Chondrocyte (in vitro differentiated cells): ENCODE measurements at places on chromosomes 1 and 21. TPM values are rescaled to one million over a fixed set of nuclear protein-coding genes. Genes with fewer than 3 reads are reported as not detected.
A peak's percentile ranks its signal among the peaks of the same experiment; 100 is the strongest.

PCSK9 gene
- total RNA-seq: 0.41 to 0.60 TPM (median 0.53 TPM) in 3 replicates

SPRR2F gene
- not detected in 3 replicates for total RNA-seq

NUCKS1 gene
- 189 to 223 TPM (median 203 TPM) in 3 replicates for total RNA-seq

LENEP gene
- total RNA-seq: 0.72 to 0.85 TPM in 2 of 3 replicates, not detected in the other

NFASC gene
- 0.20 to 0.28 TPM in 2 of 3 replicates, not detected in the other for total RNA-seq

NBPF6 gene
- total RNA-seq: not detected in 3 replicates

RNF220 gene
- total RNA-seq: 58.4 to 59.3 TPM (median 58.8 TPM) in 3 replicates

DNA sequence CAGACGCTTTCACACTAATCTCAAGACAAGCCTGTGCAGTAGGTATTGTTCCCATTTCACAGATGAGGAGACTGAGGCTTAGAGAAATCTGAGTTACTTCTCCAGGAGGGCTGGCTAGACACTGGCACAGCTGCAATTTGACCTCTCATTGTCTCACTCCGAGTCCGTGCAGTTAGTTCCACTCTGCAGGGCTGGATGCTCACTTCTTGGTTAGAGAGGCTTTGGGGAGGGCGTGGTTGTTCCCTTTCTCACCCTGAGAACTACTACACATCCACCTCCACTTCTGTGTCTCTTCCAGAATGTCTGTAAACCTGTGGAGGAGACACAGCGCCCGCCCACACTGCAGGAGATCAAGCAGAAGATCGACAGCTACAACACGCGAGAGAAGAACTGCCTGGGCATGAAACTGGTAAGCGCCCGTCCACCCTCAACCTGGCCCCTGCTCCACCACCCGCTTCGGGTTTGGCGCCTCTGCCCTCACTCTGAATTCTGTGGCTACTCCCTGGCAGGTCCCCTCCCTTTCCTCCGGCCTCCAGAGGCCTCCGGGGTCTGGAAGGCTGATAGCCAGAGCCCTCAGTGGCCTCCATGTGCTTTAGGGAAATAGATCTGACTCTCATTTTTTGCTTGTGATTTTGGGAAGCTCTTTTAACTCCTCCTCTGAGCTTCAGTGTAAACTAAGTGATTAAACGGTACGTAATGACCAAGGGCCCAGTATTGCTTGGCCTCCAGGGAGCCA, 29.1 kb downstream of the EIF2D start:
- peaks cover 19% of the 10 kb centered on the region for H3K4me1 ChIP-seq
- H3K4me3 ChIP-seq: no peak overlapping the region
- no peak for DNase-seq

GRCh38 chr1:76142771-76143540, 68.4 kb downstream of the ST6GALNAC3 start:
- no peaks in the 10 kb centered on the region for H3K36me3 ChIP-seq
- DNase-seq: no peak
- H3K4me1 ChIP-seq: peaks cover 10% of the 10 kb centered on the region
- H3K27ac ChIP-seq: no peak overlapping the region
- peaks cover 2% of the 10 kb centered on the region for H3K27me3 ChIP-seq
- no peak overlapping the region for H3K4me3 ChIP-seq

DNA sequence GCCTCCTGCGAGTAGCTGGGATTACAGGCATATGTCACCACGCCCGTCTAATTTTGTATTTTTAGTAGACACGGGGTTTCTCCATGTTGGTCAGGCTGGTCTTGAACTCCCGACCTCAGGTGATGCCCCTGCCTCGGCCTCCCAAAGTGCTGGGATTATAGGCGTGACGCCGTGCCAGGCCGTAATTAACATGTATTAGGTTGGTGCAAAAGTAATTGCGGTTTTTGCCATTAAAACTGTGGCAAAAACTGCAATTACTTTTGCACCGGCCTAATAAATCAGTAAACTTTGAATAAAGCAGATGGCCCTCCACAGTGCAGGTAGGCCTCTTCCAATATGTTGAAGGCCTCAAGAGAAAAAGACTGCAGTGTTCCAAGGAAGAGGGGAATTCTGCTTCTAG, 35.4 kb downstream of the TNFRSF9 start:
- no peaks in the 10 kb centered on the region for H3K27me3 ChIP-seq
- H3K4me3 ChIP-seq: no peak overlapping the region
- peaks cover 4% of the 10 kb centered on the region for H3K4me1 ChIP-seq
- DNase-seq: no peak

DNA sequence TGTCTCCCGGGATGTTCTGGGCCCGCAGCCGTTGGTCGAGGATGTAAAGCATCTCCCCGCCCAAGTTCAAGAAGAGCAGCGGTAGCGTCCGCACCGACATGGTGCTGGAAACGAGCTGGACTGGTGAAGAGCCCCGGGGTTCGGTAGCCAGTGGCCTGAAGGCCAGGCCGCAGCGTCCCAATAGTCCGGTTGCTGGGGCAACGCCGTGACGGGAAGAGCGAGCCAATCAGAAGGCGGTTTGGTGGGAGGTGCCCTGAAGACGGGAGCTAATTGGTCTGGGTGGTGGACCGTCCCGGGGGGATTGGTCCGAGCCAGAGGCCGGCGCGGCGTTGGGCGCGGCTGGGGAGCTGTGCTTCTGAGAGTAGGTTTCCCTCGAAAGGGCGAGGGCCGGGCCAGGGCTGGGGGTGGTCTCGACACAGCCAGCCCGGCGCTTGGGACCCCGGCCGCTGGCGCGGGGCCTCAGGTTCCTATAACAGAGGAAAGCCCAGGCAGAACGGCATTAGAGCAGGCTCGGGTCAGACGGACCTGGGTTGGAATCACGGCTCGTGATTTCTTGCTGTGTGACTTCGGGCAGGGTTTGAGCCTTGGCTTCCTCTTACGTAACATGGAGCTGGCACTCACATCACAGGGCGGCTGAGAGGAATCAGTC, at the start of gene OSCP1:
OSCP1 (minus strand) TSS at position 182 of the 649 bp plus-strand sequence; CDS start at position 100, 82 bp downstream.
- DNase-seq: peak; percentile 98
- peaks cover 25% of the 10 kb centered on the region for H3K4me1 ChIP-seq
- no peaks in the 10 kb centered on the region for H3K27me3 ChIP-seq
- peak within 1 kb of the TSS; percentile 95 for H3K27ac ChIP-seq

GRCh38 chr1:17877316-17877715, 122.2 kb downstream of the ACTL8 start:
- no peak overlapping the region for H3K4me3 ChIP-seq
- no peaks in the 10 kb centered on the region for H3K36me3 ChIP-seq
- H3K27me3 ChIP-seq: peaks cover 3% of the 10 kb centered on the region
- H3K27ac ChIP-seq: no peak overlapping the region

- no peaks in the 10 kb centered on the region for H3K4me1 ChIP-seq
- H3K36me3 ChIP-seq: no peaks in the 10 kb centered on the region
- no peak overlapping the region for H3K27ac ChIP-seq
- no peak for DNase-seq
- no peaks in the 10 kb centered on the region for H3K27me3 ChIP-seq
Observed at GRCh38 chr1:239655023-239655422, 268.7 kb downstream of the CHRM3 start.

DNA sequence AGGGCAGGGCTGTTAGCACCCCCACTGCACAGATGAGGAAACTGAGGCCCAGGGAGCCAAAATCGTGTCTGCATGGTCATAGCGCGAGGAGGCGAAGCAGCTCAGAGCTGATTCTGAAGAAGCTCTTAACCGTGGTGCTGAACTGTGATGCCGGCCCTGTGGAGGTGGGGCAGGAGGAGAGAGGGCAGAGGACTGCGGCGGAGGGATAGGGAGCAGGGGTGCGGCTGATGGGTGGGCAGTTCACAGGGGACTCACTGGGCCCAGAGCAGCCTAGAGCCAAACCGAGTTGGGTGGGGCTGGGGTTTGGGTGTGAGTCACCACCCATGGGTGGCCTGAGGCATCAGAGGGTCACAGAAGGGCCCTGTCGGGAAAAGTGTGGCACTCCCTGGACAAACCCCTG, 74.7 kb downstream of the RAP1GAP start:
- no peak overlapping the region for H3K27ac ChIP-seq
- no peak for DNase-seq
- H3K27me3 ChIP-seq: peaks cover 7% of the 10 kb centered on the region
- no peaks in the 10 kb centered on the region for H3K36me3 ChIP-seq
- H3K4me1 ChIP-seq: peaks cover 11% of the 10 kb centered on the region

DNA sequence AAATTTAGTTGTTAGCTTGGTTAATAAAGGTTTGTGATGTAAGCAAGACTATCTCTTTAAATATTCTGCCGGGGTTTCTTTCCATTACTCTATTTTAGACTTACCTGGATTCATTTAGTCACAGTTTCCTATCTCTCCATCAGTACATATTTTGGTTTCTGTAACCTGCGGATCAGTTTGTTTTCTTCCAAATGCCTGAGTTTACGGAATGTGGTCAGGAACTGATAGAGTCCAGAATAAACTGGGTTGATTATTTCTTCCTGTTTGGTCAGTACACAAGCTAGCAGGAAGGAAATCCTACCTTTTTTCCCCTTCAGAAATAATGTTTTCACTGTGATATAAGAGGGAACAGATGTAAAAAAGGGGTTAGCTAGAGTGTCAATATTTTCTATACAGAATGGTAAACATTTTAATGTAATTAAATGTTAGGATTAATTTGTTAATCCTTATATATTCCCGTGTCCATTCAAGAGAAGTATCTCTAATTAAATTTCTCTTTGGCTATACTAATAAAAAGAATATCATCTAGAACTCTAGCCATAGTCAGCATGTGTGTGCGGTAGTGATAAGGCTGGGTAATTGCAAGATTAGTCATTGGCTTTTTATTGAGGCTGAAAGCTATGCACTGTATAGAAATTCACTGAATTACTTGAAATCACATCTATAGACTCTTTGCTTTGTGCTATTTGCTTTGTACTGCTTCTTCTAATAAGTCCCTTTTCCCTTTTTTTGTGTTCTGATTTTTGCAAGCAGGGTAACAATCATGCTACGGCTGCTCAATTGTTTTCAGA, 144.7 kb upstream of the ADGRL4 start:
- H3K4me3 ChIP-seq: no peak overlapping the region
- no peaks in the 10 kb centered on the region for H3K36me3 ChIP-seq
- no peak for DNase-seq
- no peaks in the 10 kb centered on the region for H3K27me3 ChIP-seq

DNA sequence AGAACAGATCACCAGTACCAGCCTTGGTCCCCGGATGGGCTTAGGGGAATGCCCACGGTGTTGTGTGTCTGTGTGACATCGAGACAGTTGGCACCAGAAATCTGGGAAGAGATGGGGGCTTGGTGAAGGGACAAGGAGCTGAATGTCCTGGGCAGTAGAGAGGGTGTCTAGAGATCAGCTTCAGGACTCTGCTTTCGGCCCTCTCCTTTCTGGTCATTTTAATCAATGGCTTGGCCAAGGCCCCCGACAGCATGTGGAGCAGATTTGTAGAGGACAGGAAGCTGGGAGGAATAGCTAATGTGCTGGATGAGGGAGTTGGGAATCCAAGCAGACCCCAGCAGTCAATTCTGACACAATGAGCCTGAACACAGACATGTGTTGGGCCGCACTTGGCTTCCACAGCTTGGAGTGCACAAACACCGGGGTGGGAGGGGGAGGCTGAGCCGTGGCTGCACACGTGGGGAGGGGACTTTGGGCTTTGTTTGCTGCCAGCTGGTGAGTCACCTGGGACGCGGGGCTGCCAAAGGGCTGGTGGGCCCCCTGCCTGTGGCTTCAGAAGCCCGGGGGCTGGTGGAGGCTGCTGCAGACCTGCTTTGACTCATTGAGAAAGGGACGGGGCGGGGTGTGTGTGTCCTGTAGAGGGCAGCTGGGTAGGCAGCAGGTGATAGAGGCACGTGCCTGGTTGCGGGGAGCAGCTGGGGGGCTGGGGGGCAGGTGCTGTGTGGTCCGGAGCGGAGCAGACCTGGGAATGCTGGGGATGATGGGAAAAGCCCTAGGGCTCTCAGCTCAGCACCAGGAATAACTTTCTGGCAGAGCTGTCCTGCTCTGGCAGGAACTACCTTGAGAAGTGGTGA, 20.9 kb downstream of the SLC1A7 start:
- no peak for DNase-seq
- no peaks in the 10 kb centered on the region for H3K36me3 ChIP-seq
- no peak overlapping the region for H3K27ac ChIP-seq
- H3K4me3 ChIP-seq: no peak overlapping the region
- no peaks in the 10 kb centered on the region for H3K27me3 ChIP-seq

DNA sequence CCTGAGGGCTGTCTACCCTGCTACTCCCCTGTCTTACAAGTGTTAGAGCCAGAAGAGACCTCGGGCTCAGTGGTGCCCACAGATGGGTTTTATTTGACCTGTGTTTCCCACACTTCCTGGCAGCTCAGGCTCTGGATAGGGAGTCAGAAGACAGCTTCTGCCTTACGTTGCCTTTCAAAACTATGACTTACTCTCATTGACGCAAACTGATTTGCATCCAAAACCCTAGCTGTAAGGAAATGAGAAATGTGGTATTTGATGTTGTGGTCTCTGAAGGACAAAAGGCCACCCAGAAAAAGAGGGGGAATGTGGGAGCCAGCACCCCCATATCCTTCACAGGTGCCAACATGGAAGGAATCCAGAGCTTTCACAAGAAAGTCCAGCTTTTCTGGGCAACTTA, 180.2 kb downstream of the ATG4C start:
- no peak overlapping the region for H3K27ac ChIP-seq
- peaks cover 6% of the 10 kb centered on the region for H3K4me1 ChIP-seq
- no peaks in the 10 kb centered on the region for H3K36me3 ChIP-seq
- peaks cover 4% of the 10 kb centered on the region for H3K27me3 ChIP-seq
- no peak for DNase-seq

- H3K27me3 ChIP-seq: no peaks in the 10 kb centered on the region
- H3K4me1 ChIP-seq: peaks cover 11% of the 10 kb centered on the region
Observed at GRCh38 chr1:248853663-248854375, 5.1 kb downstream of the ZNF692 start.

GRCh38 chr1:94105957-94106529, 14.9 kb downstream of the ABCA4 start:
- no peak overlapping the region for H3K4me3 ChIP-seq
- H3K27ac ChIP-seq: no peak overlapping the region
- H3K27me3 ChIP-seq: no peaks in the 10 kb centered on the region
- peaks cover 28% of the 10 kb centered on the region for H3K4me1 ChIP-seq
- no peaks in the 10 kb centered on the region for H3K36me3 ChIP-seq

DNA sequence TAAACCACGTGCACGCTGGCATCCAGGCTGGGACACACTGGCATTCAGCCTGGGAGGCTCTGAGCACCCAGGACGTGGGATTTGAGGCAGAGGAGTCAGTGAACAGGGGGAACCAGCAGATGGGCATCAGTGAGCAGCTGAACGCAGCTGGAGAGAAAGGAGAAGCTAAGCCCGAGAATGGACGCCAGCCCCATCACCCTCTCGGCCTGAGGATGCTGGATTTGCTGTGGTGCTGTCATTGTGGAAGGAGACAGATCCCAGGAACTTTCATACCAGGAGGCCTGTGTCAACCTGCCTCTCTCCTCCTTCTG, 132.8 kb downstream of the PGBD5 start:
- DNase-seq: peak; percentile 51
- H3K27ac ChIP-seq: no peak overlapping the region
- no peaks in the 10 kb centered on the region for H3K36me3 ChIP-seq
- no peak overlapping the region for H3K4me3 ChIP-seq
